ENCODE measurements at places on chromosomes 2 and 18.

GRCh38 chr2:129710670-129711495 lies 268.6 kb upstream of the RAB6C start:
- DNase-seq, result no peak

- DNase-seq, result no peak
Observed at GRCh38 chr2:118667964-118668363, 179.5 kb downstream of the EN1 start.

GRCh38 chr2:171139860-171140259 lies 20.8 kb downstream of the TLK1 start:
- no peak for DNase-seq

GRCh38 chr2:40274270-40274669 lies 177.6 kb downstream of the SLC8A1 start:
- DNase-seq, result no peak

DNA sequence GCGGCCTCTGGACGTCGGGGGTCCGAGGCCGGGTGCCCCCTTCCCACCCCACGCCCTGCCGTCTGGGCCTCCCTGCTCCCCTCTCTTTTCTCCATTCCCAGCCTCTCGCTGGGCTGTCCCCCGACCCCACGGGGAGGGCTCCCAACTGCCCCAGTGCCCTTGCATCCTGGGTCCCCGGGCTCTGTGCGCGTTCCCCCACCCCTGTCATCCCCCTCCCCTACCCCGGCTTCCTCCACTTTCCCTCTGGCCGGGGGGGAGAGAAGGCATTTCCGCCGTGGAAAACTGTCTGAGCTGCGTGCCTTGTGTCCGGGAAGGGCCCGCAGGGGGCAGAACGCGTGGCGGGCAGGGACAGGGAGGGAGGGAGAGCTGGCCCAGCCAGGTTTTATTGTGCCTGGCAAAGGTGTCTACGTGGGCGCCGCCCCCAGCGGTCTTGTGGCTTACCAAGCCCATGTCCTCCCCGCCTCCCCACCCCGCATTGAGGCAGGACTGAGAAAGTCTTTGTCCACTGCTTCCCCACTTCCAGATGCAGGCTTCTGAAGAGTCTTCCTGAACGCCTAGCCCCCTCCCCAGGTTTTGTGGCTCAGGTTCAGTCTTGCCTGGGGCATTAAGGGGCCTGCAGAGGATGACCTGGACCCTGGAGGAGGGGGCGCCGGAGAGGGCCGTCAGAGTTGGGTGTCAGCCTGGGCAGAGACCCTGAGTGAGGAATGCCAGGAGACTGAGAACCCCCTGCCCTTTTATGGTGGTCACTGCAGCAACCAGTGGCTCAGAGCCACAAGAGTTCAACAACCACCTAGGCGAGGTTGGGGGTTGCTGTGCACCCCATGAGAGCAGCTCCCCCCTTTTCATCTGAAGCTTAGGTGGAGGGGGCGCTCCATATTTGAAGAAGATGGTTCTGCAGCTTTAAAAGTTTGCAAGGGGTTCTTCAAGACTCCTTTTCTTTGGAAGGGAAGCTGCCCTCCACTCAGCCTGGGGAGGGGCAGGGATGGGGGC lies 1.3 kb downstream of the ITM2C start:
- no peak for DNase-seq

DNA sequence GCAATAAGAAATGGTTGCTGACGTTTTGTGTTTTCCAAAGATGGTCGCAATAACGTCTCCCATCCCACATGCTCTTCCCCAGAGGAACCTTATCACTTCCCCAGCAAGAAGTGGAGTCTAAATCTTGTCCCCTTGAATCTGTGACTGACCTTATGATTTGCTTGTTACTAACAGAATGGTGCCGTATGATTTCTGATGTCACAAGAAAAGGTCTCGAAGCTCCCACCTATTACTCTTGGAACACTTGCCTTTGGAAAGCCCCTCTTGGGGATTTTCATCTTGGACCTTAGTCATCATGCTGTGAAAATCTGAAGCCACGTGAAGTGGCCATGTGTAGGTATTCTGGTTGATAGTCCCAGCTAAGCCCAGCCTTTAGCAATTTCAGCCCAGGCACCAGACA lies 86.2 kb upstream of the GLS start:
- DNase-seq, result no peak

- no peak for DNase-seq
Observed at GRCh38 chr2:134558208-134558830, 160.5 kb downstream of the TMEM163 start.

DNA sequence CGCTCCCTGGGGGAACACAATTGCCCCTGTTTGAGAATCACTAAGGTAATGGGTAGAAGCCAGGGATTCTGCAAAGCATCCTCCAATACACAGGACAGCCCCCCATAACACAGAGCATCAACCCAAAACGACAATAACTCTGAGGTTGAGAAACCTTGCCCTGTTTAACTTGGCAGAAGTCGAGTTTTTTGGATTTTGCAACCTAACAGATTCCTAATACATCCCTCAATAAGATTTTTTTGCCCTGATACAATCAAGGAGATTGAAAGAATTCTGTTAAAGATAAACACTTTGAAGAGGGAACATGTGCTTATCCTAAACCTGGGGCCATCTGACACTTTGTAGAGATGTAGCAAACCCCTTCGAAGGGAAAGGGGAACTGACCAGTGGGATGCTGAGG lies 92.5 kb upstream of the ZNF532 start:
- no peak for DNase-seq

DNA sequence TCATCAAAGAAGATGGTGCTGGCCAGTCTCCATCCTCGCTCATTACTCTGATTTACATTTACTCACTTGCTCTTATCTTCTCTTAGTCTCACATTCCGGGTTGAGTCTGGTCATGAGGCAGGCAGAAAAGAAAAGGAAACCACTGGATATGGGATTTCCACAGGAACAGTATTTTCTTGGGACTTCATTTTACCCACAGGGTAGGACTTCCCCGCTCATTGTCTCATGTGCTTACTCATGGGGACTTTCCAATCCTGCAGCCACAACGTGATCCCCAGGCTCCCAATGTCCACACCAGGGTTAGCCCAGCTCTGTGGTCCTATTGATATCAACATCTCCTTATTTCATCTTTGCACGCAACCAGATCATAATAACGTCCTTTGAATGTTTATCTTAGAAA lies 373.8 kb downstream of the TMEM182 start:
- no peak for DNase-seq

GRCh38 chr2:12048550-12048949 lies 302.1 kb downstream of the LPIN1 start:
- DNase-seq, result no peak

- DNase-seq, result no peak
Observed at GRCh38 chr2:19009510-19009909, 348.9 kb downstream of the OSR1 start.

GRCh38 chr2:54439582-54439981 lies 16.5 kb upstream of the SPTBN1 start:
- no peak for DNase-seq

- no peak for DNase-seq
Observed at GRCh38 chr2:221612161-221612560, 40.1 kb upstream of the EPHA4 start.

- no peak for DNase-seq
Observed at GRCh38 chr2:231183851-231184250, 14.6 kb upstream of the ARMC9 start.

- DNase-seq, result no peak
Observed at GRCh38 chr2:48461721-48462120, 68.2 kb upstream of the STON1 start.

- DNase-seq, result no peak
Observed at GRCh38 chr18:9547782-9548181, 66.6 kb downstream of the PPP4R1 start.

DNA sequence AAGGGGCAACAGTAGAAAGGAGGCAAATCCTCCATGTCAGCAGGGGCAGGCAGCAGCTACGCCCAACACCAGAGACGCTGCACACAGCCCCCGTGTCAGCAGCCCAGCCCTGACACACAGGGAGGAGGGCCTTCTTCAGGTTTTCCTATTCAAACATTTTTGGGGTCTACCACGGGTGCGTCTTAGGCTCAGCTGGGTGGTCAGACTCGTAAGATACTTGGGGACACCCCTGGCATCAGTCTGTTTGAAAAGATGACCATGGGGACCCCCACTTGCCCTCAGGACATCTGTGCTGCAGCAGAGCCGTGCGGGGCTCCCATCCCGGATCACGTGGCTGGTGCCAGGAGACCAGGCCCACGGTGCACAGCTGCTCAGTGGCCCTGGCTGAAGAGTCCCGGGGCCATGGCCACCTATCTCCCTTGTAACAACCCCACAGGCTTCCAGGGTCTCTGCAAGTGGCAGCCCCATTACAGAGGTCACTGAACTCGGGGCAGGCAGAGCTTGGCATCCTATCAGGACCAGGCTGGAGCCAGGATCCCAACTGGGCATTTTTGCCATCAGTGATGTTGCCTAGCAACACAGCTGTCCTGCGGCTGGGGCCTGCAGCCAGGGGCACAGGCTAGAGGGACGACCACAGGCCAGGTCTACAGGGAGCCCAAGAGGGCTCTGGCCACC lies 82.5 kb downstream of the EDAR start:
- DNase-seq, result no peak

DNA sequence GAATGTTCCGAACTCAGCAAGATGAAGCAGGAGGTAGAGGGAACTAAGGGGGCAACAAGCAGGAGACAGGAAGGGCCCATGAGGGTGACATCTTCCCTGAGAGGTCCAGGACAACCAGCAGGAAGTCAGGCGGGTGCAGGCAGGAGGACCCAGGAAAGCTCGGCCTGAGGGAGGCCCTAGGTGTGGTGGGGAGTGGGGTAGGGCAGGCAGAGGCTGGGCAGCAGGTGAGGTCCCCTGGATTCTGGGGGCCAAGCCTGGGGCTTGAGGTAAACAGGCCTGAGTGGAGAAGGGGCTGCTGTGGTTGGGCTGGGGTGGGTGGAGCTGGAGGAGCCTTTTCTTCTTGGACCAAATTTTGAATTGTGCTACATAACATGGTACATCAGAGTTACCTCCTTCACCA lies 4.1 kb upstream of the ALPG start:
- no peak for DNase-seq

GRCh38 chr2:195461010-195461409 lies 196.0 kb upstream of the SLC39A10 start:
- no peak for DNase-seq

- no peak for DNase-seq
Observed at GRCh38 chr2:90076311-90076710, 1384.8 kb downstream of the RPIA start.

DNA sequence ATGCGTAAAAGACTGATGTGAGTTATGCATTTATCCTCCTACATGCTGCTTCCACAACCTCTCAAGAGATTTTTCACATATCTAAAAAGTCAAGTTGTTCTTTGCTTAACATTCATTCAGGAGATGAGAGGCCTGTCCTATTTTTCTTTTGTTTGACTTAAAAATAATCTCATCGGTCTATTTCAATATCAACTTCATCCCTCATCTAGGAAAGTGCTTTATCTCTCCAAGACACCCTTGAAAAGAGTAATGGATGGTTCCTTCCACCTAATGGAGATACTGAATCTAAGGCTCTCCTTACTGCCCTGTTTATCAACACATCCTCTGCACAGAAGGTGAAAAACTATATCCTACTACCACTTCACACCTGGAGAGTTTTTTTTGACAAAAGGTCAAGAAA lies 2.4 kb downstream of the NFE2L2 start:
- no peak for DNase-seq

GRCh38 chr2:66575625-66576310 lies 140.8 kb downstream of the MEIS1 start:
- no peak for DNase-seq

GRCh38 chr2:83900862-83901261 lies 558.2 kb downstream of the SUCLG1 start:
- DNase-seq, result no peak

DNA sequence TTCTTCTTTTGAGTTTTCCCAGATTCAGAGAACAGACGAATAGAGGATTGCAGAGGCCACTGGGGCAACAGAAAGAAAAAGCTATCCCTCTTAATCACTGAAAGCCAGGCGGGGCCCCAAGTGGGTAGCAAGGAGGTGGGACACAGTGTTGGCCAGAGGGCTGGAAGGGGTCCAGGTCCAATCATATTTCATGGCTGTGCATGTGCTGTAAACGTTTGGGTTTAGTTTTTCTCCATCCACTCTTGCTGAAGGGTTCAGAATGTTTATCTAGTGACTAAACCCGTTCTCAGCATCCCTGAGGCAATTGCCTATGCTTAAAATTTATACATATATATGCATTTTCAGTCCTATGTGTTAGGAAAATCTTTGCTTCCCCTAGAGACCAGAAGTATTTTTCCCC lies 99.4 kb upstream of the EPHA4 start:
- no peak for DNase-seq

DNA sequence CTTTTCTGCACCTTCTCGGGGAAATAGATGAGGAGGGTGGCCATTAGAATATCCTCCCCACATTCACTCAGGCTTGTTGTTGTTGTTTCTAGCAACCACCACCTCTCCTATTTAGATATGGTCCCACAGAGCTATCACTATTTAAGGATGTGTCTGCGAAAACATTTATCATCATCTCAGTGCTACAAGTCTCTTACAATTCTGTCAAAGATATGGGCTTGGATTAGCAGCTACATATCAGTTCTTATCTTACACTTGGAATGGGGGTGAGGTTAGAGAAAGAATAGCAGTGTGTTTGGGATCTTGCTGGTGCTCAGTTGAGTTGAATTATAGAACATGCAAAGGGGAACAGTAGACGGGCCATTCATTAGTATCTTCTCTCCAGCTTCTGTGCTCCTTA lies 546.1 kb downstream of the PARD3B start:
- no peak for DNase-seq
